ENCODE measurements at places on chromosomes 1 and 21.

DNA sequence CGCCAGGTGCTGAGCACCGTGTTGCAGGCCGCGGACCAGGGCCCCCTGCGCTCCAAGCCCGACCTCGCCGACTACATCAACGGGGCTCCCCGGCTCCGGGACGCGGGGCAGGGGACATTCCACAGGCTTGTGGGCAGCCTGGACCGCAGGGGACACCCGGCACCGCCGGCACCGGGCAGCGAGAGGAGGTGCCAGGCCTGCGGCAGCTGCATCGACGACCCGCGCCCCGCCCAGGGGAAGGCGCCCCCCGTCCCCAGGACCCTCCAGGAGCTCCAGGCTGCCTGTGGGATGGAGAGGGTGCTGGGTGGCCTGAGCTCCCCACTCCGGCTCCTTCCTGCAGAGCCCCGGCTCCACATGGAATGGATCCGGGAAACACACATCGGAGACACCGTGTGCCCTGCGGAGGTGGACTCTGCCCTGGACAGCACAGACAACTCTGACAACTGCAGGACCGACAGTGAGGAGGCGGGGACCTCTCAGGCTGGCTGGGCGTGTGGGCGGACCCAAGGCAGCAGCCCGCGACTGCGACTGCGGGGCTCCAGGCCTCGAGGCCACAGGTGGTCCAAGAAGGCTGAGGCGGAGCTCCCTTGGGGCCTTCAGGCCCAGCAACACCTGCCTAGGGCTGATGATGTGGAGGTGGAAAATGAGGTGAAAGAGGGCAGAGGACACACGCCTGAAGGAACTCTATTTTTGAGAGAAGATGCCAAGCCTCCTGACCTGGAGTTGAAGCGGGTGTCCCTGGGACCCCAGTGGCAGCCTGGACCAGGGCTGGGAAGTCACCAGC lies 22.8 kb downstream of the KIAA1614 start:
- no peak for DNase-seq
- H3K36me3 ChIP-seq, result peaks cover 42% of the 10 kb centered on the region
- H3K4me1 ChIP-seq, result no peaks in the 10 kb centered on the region

- H3K4me3 ChIP-seq, result no peak overlapping the region
- H3K27me3 ChIP-seq, result no peaks in the 10 kb centered on the region
- no peaks in the 10 kb centered on the region for H3K36me3 ChIP-seq
- H3K27ac ChIP-seq, result no peak overlapping the region
- H3K4me1 ChIP-seq, result no peaks in the 10 kb centered on the region
- no peak for DNase-seq
Measured at GRCh38 chr1:67948151-67949080, 102.0 kb downstream of the DIRAS3 start.

GRCh38 chr1:171486048-171486519 lies 754 bp downstream of the PRRC2C start:
- peaks cover 3% of the 10 kb centered on the region for H3K4me1 ChIP-seq
- no peaks in the 10 kb centered on the region for H3K27me3 ChIP-seq
- peak overlapping the region; percentile 75 for H3K4me3 ChIP-seq
- no peak for DNase-seq

- DNase-seq, result no peak
- H3K27me3 ChIP-seq, result peaks cover 29% of the 10 kb centered on the region
Measured at GRCh38 chr1:155077758-155078445, 735 bp upstream of the EFNA3 start.

GRCh38 chr1:214927796-214928195 lies 154.7 kb upstream of the KCNK2 start:
- no peaks in the 10 kb centered on the region for H3K36me3 ChIP-seq
- no peaks in the 10 kb centered on the region for H3K27me3 ChIP-seq
- H3K4me1 ChIP-seq, result no peaks in the 10 kb centered on the region
- no peak for DNase-seq
- no peak overlapping the region for H3K4me3 ChIP-seq

- peak; percentile 83 for DNase-seq
- H3K36me3 ChIP-seq, result no peaks in the 10 kb centered on the region
- peak within 1 kb of the TSS; percentile 70 for H3K4me3 ChIP-seq
- no peaks in the 10 kb centered on the region for H3K27me3 ChIP-seq
Measured at GRCh38 chr1:85259118-85259911, at the start of gene C1orf52. C1orf52 (minus strand) TSS chr1:85259662; CDS start chr1:85259633, 29 bp downstream.

- DNase-seq, result no peak
- no peaks in the 10 kb centered on the region for H3K36me3 ChIP-seq
- no peak overlapping the region for H3K27ac ChIP-seq
- H3K27me3 ChIP-seq, result no peaks in the 10 kb centered on the region
- no peaks in the 10 kb centered on the region for H3K4me1 ChIP-seq
- H3K4me3 ChIP-seq, result no peak overlapping the region
Measured at GRCh38 chr1:223109581-223110026, 33.4 kb downstream of the TLR5 start.

- no peaks in the 10 kb centered on the region for H3K36me3 ChIP-seq
- no peak overlapping the region for H3K4me3 ChIP-seq
- no peaks in the 10 kb centered on the region for H3K27me3 ChIP-seq
- no peak for DNase-seq
- H3K27ac ChIP-seq, result no peak overlapping the region
Measured at GRCh38 chr1:32924881-32925344, 23.7 kb upstream of the TMEM54 start.

DNA sequence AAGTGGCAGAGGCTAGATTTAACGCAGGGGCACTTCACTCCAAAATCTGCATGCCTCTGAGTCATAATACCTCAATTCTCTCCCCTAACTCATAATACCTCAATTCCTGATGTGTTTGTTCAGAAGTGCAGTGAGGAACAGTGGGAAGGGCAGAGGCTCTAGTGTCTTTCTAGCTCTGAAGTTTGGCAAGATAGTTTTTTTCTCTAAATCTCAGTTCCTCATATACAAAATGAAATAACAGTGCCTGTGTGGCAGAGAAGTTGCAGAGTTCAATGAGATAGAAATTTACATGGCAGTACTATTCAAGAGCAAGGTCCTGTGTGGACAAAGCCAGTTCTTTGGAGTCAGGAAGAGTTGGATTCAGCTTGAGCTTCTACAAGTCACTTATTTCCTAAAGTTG lies 9.8 kb downstream of the JUN start:
- no peaks in the 10 kb centered on the region for H3K27me3 ChIP-seq
- no peak for DNase-seq
- peak overlapping the region; percentile 78 for H3K27ac ChIP-seq
- H3K36me3 ChIP-seq, result no peaks in the 10 kb centered on the region
- H3K4me3 ChIP-seq, result no peak overlapping the region
- H3K4me1 ChIP-seq, result peaks cover 3% of the 10 kb centered on the region

GRCh38 chr1:199247891-199248290 lies 609.1 kb downstream of the PTPRC start:
- DNase-seq, result no peak

DNA sequence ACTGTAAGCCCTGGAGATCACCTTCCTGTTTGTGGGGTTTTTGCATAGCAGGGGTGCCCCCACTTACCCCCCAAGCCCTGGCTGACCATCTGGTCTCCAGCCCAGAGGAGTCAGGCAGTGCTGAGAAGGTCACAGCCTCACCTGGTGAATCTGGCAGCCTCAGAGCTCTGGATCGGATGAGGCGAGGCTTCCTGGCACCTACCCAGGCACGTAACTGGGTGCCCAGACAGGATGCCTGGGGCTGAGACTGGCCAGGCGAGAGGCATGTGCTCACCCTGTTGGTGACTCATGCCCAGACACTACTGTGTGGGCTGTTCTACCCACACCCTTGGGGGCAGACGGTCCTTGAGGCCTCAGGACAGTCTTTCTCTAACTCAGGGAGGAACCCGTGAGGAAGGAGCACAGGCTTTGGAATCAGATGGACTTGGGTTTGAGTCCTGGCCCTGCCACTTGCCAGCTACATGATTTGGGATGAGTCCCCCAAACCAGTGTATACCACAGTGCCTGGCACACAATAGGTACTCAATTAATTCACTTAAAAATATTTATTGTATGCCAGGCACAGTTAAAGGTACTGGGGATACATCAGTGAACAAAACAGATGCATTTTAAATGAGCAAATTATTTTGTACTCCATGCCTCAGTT lies 15.1 kb upstream of the PADI3 start:
- H3K4me1 ChIP-seq, result peaks cover 4% of the 10 kb centered on the region
- no peak overlapping the region for H3K27ac ChIP-seq
- no peaks in the 10 kb centered on the region for H3K27me3 ChIP-seq
- H3K4me3 ChIP-seq, result no peak overlapping the region
- DNase-seq, result peak; percentile 30

GRCh38 chr1:213397638-213398037 lies 346.6 kb downstream of the RPS6KC1 start:
- no peak overlapping the region for H3K27ac ChIP-seq
- no peaks in the 10 kb centered on the region for H3K4me1 ChIP-seq
- no peak overlapping the region for H3K4me3 ChIP-seq
- no peaks in the 10 kb centered on the region for H3K36me3 ChIP-seq

DNA sequence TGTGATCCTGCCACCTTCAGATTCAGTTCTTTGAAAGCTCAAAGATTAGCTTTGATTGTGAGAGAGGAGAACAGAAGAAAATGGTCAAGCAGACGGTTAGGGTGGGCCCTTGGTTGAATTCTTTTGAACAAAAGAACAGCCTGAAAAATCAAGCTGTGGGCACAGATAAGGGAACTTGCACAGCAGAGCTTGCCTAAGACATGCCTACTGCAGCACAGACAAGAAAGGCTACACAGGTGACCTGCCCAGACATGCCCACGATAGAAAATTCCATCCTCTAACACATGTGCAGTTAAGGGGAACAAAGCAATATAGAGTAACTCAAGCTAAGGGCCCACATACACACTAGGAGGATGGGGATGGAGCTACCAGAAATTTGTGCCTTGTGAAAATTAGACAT lies 512.5 kb upstream of the LRRC7 start:
- H3K27me3 ChIP-seq, result no peaks in the 10 kb centered on the region
- no peaks in the 10 kb centered on the region for H3K4me1 ChIP-seq
- no peak overlapping the region for H3K4me3 ChIP-seq
- DNase-seq, result no peak

GRCh38 chr1:34744851-34745250 lies 10.0 kb upstream of the GJB5 start:
- DNase-seq, result no peak
- no peak overlapping the region for H3K4me3 ChIP-seq
- H3K4me1 ChIP-seq, result no peaks in the 10 kb centered on the region
- H3K27ac ChIP-seq, result no peak overlapping the region
- no peaks in the 10 kb centered on the region for H3K27me3 ChIP-seq
- no peaks in the 10 kb centered on the region for H3K36me3 ChIP-seq

DNA sequence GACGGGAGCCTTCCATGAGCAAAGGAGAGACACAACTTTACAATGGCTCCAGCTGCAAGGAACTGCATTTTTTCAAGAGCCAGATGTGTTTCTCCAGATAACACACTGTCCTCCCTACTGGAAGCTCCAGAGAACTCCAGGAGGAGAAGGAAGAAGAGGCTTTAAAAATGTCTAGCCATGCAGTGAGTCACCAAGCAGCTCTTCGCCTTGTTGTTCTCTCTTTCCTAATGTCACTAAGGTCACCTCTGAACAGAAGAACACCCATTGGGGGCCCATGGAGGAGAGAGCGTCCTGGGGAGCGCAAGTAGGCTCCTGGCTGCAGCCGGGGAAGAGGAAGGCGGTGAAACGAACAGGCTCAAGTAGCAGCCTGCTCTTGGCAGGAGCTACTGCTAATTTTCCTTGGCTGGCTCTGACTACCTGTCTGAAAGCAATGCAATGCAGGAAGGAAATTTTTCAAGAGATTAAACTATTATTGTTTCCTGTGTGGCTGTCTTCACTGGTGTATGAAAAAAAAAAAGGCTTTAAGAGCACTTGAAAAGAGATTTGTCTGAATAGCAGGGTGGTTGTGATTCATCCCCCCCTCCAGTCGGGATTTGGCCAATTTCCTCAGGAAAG lies 321.9 kb downstream of the SETD4 start:
- no peak for DNase-seq
- H3K27me3 ChIP-seq, result no peaks in the 10 kb centered on the region
- H3K36me3 ChIP-seq, result no peaks in the 10 kb centered on the region
- H3K4me3 ChIP-seq, result no peak overlapping the region
- no peak overlapping the region for H3K27ac ChIP-seq

DNA sequence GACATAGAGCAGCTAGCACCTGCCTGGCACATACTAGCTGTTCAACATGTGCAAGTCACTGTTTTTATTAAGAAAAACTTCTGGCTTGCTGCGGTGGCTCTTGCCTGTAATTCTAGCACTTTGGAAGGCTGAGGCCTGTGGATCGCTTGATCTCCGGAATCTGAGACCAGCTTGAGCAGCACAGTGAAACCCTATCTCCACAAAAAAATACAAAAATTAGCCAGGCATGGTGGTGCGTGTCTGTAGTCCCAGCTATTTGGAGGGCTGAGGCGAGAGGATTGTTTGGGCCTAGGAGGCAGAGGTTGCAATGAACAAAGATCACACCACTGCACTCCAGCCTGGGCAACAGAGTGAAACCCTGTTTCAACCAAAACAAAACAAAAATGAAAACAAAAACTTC lies 27.7 kb upstream of the C8B start:
- DNase-seq, result no peak
- H3K27me3 ChIP-seq, result no peaks in the 10 kb centered on the region
- H3K4me1 ChIP-seq, result no peaks in the 10 kb centered on the region

DNA sequence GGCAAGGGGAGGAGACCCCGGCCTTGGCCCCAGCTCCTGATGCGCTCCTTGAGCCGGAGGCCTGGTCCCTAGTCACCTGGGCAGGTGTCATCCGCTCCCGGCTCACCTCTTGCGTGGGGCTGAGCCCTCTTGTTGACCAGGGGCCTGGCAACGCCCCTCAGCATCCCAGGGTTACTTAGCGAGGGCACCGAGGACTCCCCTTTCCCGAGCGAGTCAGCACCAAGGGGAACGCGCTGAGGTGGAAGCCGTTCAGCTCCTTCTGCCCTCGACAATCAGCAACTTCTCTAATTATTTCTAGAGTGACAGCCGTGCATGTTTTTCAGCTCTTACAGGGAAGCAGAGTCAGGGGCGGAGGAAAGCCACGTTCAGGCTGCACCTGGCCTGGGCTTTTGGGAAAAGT lies 522 bp downstream of the SLC45A1 start:
- H3K36me3 ChIP-seq, result no peaks in the 10 kb centered on the region
- H3K27me3 ChIP-seq, result no peaks in the 10 kb centered on the region
- peaks cover 9% of the 10 kb centered on the region for H3K4me1 ChIP-seq

- no peaks in the 10 kb centered on the region for H3K27me3 ChIP-seq
- no peak overlapping the region for H3K4me3 ChIP-seq
- H3K4me1 ChIP-seq, result no peaks in the 10 kb centered on the region
- no peaks in the 10 kb centered on the region for H3K36me3 ChIP-seq
- no peak for DNase-seq
Measured at GRCh38 chr1:245516284-245516759, 361.5 kb downstream of the KIF26B start.

GRCh38 chr1:201103666-201104065 lies 8.6 kb downstream of the CACNA1S start:
- H3K27ac ChIP-seq, result no peak overlapping the region
- H3K4me1 ChIP-seq, result no peaks in the 10 kb centered on the region
- no peaks in the 10 kb centered on the region for H3K36me3 ChIP-seq
- DNase-seq, result no peak
- H3K4me3 ChIP-seq, result no peak overlapping the region

DNA sequence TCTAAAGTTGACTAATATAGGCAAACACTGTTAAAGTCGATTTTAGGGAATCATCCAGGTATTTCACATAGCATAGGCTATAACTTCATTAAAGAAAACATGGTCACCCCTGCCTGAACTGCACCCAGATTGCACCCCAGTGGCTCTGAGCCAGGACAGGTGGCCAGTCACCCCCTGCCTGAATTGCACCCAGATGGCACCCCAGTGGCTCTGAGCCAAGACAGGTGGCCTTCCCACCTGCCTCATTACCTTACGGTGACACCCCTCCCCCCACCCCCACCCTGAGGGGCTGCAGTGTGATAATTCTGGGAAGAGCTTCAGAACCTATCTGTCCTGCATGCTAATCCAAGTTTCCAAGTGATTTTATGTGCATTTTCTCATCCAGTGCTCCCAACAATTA lies 78.9 kb downstream of the DSCAM start:
- no peaks in the 10 kb centered on the region for H3K27me3 ChIP-seq
- no peak overlapping the region for H3K27ac ChIP-seq
- H3K36me3 ChIP-seq, result no peaks in the 10 kb centered on the region
- no peak for DNase-seq
- H3K4me3 ChIP-seq, result no peak overlapping the region
- H3K4me1 ChIP-seq, result no peaks in the 10 kb centered on the region

All from ascending aorta (tissue), 2 donors.